Stimulated activated CD8-positive, alpha-beta memory T cell treated with anti-CD3 and anti-CD28 coated beads, Interleukin-4, amount 100 ng/mL, for 4 hours (primary cell): ENCODE measurements at places on chromosomes 4 and X.

- DNase-seq, result no peak
These were observed 2.5 kb upstream of the USP27X start for GRCh38 chrX:49876750-49877149.

GRCh38 chrX:28188526-28188925 lies 207.3 kb upstream of the DCAF8L1 start:
- no peak for DNase-seq

DNA sequence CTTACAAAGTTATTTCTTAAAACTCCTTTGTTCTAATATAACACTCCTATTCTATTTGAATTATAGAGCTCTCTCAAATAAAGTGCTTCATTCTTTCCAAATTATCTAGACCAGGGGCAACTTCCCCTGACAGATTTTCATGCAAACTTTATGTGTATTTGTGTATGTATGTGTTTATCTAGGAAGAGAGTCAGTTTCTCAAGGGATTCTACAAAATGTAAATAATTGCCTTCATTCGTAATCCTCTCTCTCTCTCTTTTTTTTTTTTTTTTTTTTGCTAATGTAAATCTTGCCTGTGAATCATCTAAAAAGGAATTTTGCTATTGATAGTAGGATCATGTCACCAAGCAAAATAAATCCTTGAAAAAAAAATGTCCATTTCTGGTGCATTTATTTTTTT lies 38.9 kb upstream of the RBPJ start:
- no peak for DNase-seq

DNA sequence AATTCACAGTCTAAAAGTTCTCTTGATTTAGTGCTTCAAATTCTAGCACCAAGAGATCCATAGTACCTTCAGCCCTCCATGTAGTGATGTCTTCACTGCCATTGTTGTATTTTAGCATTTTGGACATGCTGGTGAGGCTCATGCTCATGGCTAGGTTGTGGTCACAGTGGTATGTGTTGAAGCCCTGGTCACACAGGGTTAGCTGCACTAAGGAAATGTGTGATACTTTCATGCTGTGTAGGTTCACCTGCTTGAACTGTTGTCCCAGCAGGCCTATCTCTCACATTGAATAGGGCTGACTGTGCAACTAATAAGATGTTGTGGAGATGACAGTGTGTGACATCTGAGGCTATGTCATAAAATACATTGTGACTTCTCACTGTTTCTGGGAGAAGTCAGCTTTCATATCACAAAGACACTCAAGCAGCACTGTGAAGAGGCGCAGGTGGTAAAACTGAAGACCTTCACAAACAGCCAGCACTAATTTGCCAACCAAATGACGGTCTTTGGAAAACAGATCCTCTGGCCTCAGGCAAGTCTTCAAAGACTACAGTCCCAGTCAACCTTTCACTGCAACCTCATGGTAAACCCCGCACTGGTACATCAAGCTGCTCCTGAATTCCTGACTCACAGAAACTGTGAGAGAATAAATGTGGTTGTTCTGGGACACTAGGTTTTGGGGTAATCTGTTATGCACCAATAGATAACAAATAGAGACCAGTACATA lies 17.4 kb upstream of the ADH4 start:
- no peak for DNase-seq

GRCh38 chrX:15524417-15524816 lies 23.8 kb downstream of the BMX start:
- no peak for DNase-seq

DNA sequence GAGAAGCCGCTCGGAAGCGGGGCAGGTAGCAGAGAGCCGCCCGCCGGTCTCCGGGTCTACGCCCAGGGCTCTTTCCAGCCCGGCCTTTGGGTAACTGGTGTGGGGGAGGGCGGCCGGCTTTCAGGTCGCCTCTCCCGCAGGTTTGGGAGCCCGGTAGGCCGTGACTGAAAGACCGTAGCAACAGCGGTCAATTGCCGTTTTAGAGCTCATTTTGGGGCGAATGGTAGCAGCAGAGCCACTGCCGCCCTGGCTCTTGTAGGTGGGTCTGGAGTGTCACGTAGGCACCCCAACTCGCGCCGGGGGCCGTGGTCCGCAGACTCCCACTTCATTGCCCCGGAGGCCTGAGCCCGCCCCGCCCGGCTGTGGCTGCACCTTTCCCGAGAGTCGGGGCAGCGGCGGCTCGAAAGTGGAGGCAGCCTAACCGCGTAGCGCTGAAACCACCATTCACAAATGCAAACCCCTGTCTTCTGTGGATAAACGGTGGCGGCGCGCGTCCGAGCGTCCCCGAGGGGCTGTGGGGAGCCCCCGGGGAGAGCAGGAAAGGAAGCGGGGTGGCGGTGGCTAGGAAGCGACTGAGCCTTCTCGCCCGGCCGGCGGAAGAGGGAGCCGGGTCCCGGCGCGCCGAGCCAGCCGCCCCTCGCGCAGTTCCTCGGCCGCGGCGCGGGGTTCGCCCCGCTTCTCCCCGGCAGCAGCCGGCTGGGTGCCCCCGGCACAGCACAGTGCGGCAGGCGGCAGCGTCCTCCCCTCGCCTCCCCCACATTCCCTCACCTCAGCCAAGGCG lies 2185.1 kb upstream of the TENM3 start:
- DNase-seq, result no peak

DNA sequence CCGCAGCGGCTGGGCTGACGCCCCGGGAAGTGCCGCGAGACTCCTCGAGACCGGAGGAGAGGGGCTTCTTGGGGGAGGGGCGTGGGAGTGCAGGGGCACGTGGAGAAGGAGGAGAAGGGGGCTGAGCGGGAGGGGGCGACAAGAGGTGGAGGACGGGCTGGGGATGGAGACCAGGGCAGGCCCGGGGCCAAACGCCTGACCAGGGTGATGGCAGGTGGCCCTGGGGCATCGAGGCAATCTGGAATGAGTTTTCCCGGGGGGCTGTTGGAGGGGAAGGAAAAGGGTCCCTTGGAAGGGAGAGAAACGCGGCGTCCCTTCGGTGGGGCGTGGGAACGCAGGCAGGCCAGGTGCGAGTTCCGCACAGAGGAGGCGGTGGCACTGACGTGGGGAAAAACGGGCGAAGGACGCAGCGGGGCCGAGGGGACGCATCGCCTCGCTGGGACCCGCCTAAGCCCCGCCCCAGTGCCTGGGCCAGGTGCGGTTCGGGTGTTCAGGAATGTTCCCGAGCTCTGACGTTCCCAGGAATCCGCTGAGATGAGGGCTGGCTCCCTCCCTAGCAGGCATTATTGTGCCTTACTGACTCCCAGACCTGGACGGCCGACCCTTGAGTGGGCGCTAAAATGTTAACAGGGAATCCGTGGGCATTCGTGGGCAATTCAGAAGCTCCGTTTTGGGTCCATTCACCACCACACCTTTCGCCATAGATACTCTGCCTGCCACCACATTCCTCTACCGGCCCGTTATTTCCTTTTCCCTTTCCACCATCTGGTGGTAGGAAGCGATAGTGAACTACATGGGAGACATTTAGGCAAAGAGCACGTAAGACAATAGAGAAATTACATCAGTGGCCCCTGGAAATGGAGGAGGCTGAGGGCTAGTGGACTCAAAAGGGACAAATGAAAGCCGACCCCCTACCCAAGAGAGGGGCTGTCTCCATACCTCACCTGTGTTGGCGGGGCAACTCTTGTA lies 795 bp upstream of the SH3KBP1 start:
- peak; percentile 41 for DNase-seq

DNA sequence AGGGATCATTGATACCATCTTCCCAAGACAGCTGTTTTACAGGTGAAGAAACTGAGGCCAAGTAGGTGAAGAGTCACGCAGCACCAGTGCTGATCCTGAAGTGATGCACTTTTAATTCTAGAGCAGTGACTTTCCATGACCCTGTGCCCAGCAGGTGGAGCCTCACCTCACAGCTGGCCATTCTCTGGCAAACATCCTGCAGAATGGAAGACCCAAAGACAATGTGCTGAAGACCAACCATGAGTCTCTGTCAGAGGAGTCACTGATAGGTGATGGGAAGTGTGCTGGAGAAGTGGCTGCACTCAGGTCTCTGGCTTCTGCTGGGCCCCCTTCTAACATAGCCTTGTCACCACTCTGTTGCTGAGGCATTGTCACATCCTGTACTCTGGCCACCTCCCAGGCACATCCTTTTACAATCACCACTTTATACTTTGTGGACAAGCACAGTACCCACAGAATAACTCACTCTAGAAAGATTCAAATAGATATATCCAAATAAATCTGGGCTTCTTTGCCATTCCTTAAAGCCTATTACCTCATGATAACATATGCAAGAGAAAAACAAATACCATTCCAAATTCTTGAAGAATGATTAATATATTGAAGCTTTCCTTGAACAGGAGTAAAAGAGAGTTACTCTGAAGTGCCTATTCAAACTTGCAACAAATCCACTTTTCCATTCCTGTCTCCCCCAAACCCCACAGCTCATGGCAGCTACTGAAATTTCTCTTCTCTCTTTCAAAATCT lies 64.1 kb upstream of the SCOC start:
- no peak for DNase-seq

GRCh38 chrX:5810636-5811035 lies 418.0 kb downstream of the NLGN4X start:
- no peak for DNase-seq
